ENCODE measurements at places on chromosomes 5 and 9. TPM values are rescaled to one million over a fixed set of nuclear protein-coding genes. Genes with fewer than 3 reads are reported as not detected.

Gene CDHR2
- not detected for total RNA-seq

Gene SLCO6A1
- not detected for total RNA-seq

Gene CCIN
- not detected for total RNA-seq

DNA sequence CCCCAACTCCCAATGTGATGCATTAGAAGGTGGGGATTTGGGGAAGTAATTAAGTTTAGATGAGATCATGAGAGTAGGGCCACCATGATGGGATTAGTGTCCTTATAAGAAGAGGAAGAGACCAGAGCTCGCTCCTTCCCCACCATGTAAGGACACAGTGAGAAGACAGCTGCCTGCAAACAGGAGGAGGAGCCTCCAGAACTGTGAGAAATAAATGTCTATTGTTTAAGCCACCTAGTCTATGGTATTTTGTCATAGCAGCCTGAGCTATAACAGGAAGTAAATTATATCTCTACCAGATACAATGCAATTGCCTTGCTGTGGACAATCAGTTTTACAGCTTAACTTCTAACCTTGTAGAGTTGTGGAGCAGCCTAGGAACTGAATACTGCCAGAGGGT is 58.0 kb downstream of the ANKRD33B start:
- DNase-seq = no peak

- DNase-seq = no peak
These were observed 11.5 kb downstream of the PDLIM4 start for GRCh38 chr5:132268769-132269551.

- DNase-seq = no peak
These were observed 28.6 kb upstream of the SLC6A19 start for GRCh38 chr5:1172670-1173404.

GRCh38 chr5:37478121-37478894 is 99.2 kb downstream of the WDR70 start:
- no peak for DNase-seq

DNA sequence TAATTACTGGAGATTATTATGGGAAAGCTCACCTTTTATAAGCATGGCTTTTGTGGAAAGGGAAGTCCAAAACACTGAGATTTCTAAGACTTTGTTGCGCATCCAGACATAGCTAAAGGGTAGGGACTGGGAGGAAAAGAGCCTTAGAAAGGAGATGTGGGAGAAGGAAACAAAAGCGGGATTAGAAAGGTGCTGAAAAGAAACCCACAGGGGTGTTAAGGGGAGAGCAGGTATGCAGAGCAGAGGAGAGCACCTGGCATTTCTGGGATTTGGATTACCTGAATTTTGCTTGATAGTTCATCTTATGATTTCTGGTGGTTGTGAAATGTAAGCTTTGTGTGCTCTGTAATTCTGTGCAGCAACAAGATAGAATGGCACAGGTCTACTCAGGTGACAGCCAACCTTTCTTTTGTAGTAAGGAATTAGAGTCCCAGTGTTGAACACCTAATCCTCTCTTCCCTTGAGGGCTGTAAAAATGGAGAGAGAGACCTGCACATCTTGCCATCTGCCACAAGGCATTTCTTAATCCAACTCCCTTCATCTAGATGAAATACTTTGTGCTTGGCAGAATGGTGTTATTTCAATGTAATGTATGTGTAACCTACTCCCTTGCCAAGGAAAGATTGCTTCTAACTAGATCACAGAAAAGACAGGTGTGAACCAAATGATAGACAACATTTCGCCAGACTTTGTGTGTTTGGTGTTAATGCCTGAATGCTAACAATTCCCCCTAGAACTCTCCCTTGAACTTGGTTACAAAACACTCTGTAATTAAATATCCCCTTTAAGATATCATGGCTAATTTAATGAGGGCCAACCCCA is 47.4 kb downstream of the ATPSCKMT start:
- DNase-seq = no peak

- no peak for DNase-seq
These were observed 7.2 kb upstream of the RNU6ATAC start for GRCh38 chr9:134171316-134172197.

GRCh38 chr9:76707510-76707909 is 56.7 kb upstream of the PCA3 start:
- no peak for DNase-seq

DNA sequence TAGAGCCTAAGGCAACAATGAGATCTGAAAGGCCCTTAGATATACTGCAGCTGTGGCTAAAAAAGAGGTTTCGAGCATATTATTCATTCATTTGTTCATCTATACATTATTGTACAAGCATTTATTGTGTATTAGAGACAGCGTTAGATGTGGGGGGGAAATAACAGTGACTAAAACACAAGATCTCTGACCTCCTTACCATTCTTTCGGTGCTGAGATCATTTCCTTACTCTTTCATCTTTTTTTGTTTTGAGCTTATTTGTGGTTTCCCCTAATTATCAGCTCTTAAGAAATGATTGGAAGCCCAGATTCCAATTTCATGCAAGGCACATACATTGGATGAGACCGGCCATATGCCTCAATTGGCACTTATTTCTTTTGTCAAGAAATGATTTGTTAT is 113.2 kb downstream of the SEC61B start:
- no peak for DNase-seq

- DNase-seq = no peak
These were observed 9.0 kb upstream of the RFX3 start for GRCh38 chr9:3534614-3535404.

- no peak for DNase-seq
These were observed 94.8 kb upstream of the SPATA31C2 start for GRCh38 chr9:88233091-88233490.

GRCh38 chr5:65846101-65846500 is 80.3 kb upstream of the ERBIN start:
- DNase-seq = no peak

DNA sequence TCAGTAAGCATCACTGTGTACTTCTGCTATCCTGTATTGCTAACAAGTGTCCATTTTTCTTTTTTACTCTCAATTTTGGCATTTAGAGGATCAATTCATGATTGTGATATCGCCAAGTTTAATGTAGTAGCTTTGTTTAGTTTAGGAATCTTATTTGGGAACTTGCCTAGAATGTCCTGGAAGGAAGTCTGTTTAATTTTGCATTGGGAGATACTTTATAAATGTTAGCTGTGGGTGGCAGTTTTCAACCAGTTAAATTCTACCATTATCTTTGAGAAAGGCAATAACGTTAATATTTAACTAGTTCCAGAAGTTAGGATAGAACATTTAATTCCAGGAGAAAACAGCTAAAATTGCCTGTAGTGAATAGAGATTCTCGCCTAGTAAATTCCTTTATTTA is 78.6 kb downstream of the PBX3 start:
- no peak for DNase-seq

GRCh38 chr9:82882748-82883147 is 180.2 kb downstream of the RASEF start:
- DNase-seq = no peak

- DNase-seq = no peak
These were observed 1.4 kb downstream of the LIX1 start for GRCh38 chr5:97141031-97141430.
